ENCODE measurements at places on chromosomes 3 and 15.

GRCh38 chr3:55631766-55632331 is 144.7 kb upstream of the WNT5A start:
- DNase-seq = no peak

DNA sequence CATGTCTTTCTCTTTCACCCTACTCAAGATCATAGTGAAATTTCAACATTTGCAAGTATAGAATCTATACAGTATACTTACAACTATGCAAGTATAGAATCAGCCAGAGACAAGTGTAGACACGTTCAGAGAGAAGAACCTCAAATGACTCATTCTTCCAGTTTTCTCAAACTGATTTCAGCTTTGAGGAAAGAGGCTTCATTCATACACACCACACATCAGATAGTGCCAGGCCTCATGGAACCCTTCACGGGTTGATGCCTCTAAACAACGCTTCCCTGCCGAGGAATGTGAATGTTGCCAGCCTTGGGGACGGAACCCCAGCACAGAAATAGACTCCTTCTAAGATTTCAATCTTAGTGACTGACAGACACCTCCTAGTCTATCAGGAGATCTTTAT is 135.7 kb downstream of the FOXP1 start:
- DNase-seq = no peak

DNA sequence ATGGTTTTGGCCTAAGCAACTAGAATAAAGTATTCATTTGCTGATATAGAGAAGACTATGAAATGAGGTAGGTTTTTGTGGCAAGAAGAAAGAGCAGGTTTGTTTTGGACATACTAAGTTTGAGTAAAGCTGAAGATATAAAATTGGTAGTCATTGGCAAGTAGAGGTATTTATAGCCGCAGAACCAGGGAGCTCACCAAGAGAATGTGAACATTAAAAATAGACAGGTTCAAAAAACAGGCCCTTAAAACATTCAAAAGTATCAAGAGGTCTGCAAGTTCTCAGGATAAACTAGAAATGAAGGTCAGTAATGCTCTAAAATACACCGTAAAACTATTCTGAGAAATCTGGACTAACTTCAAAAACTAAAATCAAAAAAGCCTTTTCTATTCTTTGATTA is 240.7 kb downstream of the SCAPER start:
- DNase-seq = no peak

DNA sequence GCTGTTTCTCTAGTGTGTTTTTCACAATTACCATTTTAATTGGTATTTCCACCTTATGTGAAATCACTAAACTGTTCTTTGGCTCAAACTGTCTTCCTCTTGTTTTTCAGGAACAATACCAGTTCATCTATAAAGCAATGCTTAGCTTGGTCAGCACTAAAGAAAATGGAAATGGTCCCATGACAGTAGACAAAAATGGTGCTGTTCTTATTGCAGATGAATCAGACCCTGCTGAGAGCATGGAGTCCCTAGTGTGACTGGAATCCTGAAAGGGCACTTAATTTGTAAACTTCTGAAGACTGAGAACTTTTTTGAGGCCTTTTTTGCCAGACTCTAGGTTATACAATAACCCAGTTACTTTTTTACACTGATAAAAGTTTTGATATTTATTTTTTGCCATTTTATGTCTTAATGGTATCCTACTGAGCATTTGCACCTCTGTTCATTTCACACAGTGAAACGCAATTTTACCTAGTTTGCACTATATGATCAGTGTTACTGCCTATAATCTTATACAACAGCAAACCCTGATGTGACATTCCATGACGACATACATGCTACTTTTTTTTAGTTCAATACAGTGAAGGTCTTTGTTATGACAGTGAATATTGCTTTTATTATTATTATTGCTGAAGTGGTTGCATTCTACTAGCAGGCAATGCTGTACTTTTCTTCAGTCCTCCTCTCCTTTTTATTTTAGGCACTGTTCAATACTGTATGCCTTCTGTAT is 80.1 kb downstream of the FEZF2 start:
- no peak for DNase-seq

DNA sequence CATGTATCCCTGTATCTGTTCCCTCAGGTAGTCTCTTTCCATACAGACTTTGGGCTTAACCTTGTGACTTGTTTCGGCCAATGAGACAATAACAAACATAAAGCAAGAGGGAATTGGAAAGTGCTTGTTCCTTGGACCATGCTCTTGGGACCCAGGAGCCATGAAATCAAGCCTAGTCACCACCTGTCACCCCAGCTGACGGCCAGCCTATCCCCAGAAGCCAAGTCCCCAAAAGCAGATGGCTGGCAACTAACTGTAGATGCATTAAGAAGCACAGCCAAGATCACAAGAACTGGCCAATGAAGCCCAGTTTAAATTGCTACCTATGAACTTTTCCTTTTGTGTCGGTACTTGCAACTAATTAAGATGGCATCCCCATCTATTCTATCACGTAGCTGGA is 822.0 kb downstream of the CADM2 start:
- DNase-seq = no peak

DNA sequence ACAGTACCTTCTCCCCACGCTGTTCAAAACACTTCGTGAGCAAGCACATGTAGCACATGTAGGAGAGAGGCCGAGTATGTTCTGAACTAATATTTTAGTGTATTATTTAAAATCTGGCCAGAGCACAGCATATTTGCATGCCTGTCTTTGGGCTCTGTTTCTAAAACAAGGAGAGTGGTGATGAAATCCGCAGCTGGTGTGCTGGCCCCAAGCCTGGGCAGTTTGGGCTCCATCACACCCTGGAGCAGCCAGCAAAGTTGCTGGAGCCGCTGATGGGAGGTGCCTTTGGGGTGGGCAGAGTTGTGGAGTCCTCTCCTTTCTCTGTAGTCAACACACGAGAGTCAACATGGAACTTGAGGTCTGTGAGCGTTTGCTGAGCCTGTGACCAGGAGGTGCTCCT is 116.6 kb downstream of the SLCO3A1 start:
- no peak for DNase-seq

DNA sequence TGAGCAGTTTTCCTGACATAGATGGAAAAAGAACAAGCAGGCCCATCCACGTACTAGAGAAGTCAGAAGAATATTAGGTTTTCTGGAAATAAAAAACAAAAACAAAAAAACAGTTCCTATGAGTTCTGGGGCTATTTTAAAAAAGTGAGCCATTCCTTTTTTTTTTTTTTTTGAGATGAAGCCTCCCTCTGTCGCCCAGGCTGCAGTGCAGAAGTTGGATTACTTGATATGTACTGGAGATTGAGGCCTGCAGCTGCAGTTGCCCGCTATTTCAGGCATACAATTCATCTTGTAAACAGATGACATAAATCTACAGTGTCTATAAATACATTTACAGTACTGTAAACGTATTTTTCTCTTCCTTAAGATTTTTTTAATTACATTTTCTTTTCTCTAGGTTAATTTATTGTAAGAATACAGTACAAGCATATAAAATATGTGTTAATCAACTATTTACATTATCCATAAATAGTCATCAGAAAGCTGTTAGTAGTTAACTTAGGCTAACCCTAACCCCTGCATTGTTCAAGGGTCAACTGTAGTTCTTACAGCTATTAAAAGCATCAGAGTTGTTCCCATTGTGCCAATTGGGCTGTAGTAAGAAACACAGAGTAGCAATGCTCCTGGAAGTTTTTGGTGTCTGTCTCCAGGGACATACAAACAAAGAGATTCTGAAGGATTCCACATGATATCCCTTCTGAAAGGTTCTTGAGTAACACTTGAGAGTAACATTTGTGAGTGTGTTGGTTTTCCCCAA is 11.2 kb upstream of the ACTL6A start:
- no peak for DNase-seq

- no peak for DNase-seq
Observed at GRCh38 chr3:37968813-37969595, 21.6 kb upstream of the VILL start.

DNA sequence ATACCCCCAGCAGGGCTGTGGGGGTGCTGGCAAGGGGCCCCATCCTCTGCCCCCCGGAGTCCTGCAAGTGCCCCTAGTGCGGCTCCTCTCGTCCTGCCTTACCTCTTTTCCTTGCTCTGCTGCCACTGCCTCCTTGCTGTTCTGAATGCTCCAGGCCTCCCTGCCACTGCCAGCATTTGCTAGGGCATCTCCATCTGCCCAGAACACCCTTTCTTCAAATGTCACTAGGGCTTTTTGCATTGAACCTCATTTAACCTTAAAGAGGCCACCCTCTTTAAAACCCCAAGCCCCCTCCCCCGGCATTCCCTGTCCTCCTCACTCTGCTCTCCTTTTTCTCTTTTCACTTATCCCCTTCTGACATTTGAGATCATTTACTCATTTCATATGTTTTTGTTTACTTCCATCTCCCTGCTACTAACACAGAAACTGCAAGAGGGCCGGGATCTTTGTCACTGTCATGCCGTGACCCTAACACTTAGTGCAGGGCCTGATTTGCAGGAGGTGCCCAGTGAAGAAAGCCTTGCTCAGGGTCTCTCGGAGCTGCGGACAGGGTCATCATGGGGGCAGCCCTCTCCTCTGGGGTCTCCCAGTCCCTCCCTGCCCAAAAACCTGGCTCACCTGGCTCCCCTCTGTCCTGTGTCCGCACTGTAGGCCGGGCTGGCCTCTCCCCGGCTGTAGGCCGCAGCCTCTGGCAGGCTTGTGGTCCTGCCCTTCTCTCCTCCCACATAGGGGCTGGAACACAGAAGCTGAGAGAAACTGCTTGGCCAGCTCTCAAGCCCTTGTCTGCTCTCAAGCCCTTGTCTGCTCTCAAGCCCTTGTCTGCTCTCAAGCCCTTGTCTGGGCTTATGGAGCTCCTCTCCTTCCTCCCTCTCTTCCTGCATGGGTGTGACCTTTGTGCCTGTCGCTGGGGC is at the start of gene ACOX2:
TSS of gene ACOX2 (minus strand) at position 690 of the 911 bp plus-strand sequence. CDS start 2,084 bp downstream, outside the sequence.
- DNase-seq = no peak

DNA sequence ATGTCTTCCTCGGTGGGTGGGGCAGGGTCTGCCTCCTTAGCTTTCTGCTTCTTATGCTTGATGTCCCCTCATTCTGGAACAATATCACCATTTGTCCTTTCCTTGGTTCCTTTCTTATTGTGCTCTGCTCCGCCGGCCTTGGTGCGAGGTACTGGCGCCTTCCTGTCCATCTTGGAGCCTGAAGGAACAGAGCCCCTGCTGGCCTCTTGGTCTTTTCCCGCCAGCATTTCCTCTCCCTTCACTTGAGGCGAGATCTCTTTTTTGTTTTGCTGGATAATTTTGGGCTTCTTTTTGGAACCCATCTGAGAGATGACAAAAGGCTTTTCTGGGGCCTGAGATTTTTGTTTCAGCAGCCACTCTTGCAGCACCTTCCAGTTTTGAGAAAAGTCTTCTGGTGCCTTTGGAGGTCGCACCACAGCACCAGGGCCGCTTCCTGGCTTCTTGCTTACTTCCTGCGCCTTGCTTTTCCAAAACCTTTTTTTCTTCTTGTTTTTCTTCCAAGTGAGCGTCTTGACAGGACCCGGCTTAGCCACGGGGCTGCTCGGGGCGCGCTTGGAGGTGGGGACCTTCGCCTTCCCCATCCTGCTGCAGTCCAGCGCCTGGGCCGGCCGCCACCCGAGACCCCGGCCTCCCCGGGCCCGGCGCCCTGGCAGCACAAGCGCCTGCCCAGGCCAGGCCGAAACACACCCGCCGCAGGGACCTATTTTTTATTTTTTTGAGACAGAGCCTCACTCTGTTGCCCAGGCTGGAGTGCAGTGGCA is 127.1 kb downstream of the KLF13 start:
- no peak for DNase-seq

GRCh38 chr15:93164409-93164808 is 75.4 kb upstream of the RGMA start:
- no peak for DNase-seq

DNA sequence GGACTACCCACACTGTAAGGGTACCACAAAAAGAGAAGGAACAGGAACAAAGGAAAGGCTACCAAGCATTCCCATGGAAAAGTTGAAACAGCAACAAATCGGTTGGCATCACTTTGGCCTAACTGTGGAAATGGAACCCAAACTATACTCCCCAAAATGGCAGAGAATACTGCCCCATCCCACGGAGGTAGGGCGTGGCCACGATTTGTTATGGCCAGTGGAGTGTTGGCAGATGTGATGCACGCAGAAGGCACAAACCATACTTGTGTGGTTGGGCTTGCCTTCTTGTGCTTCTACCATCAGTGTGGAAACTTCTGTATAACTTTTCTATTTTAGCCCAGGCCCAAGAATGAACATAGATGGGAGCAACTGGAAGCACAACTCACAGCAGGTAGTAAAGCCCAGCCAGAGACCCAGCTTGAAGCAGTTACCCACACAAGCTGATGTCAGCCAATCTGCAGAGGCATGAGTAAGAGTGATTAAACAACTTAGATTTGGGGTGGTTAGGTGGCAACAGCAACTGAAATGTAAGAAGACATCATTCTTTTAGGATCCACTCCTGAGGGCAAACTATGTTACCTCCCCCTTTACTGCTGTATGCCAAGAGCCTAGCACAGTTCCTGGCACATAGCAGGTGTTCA is 64.1 kb downstream of the BTD start:
- no peak for DNase-seq

- no peak for DNase-seq
Observed at GRCh38 chr3:74134831-74135230, 479.6 kb downstream of the CNTN3 start.

DNA sequence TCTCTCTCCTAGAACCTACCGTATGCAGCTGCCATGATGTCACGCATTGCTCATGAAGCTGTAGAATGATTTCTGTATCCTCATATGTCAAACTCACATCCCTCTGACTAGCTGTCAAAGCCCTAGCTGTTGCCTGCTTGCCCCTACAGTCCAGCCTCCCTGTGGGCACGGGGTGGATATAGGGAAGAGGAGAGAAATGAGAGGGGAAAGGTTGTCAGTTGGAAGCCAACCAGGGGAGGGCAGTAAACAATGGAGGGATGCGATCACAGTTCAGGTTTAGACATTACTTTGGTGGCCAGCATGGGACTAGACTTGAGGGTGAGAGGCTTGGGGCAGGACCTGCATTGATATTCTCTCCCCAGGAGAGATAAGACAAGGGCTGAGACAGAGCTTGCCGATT is 1.7 kb upstream of the HDGFL3 start:
- DNase-seq = no peak

DNA sequence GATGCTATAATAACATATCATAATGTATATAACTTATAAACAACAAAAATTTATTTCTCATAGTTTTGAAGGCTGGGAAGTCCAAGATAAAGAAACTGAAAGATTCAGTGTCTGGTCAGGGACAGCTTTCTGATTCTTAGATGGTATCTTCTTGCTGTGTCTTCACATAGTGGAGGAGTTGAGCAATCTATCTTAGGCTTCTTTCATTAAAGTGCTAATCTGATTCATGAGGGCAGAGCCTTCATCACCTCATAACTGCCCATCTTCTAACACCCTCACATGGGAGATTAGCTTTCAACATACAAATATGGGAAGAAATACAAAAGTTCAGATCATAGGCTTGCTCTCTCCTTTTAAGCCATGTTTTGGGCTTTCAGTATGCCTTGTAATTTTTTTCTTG is 774.8 kb upstream of the EPHA6 start:
- no peak for DNase-seq

Measured in activated CD8-positive, alpha-beta memory T cell treated with anti-CD3 and anti-CD28 coated beads for 48 hours (primary cell).